ENCODE measurements at places on chromosomes 1 and 21.
A peak's percentile ranks its signal among the peaks of the same experiment; 100 is the strongest.

DNA sequence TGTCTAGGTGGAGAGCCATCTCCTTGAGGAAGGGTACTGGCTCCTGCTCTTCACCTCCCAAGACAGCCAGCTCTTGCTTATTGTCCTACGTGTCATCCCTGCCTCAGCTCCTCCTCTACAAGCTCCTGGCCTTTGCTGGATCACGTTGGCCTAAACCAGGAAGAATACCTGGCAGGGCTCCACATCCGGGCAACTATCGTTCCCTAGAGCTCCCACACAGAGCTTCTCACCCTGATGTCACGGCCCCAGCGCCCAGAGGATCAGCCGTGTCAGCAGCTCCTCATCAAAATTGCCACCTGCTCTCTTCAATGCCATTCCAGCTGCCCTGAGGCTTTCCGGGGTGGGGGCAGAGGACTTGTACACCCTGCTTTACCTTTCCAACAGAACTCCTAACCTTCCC is 1.9 kb upstream of the TPM3 start:
- DNase-seq: peak; percentile 45

DNA sequence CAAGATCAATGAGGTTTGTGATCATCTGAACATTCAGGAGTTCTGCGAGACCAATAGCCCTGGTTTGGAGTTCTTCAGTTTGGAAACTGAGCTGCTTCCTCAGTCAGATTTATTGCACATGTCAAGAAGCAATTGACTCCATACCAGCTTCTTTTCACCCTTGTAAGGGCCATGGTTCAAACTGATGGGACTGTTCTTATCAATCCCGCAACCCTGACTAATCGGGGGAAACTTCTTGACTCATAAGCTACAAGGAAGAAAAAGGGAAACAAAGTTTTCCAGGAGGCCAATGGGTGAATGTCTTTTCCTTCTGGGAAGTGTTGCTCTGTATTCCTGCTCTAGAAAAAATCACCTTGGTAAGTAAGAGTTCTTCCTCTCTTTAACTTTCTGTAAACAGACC is 187.9 kb downstream of the MIS18A start:
- DNase-seq: no peak

GRCh38 chr1:244154872-244155531 is 103.9 kb downstream of the ZBTB18 start:
- no peak for DNase-seq

DNA sequence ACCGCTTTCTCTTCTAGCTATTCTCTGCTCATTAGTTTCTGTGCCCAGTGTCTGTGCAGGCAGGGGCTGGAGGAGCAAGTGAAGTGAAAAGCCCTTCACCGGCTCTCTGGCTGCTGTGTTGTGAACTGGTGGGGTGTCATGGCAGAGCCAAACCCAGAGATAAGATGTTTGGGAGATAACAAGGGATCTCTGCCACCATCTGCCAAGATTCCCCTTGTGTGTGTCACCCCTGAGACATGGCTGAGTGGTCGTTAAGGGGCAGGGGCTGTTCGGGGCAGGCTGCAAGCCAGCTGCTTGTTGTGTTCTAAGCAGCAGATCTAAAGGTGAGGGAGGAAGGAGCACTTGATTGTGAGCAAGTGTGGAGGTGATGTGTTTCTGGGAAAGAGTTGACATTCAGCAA is 24.5 kb downstream of the CNIH3 start:
- DNase-seq: no peak

GRCh38 chr1:91613595-91613994 is 112.9 kb downstream of the CDC7 start:
- DNase-seq: no peak

GRCh38 chr1:23868557-23869016 is 497 bp upstream of the FUCA1 start:
- no peak for DNase-seq

DNA sequence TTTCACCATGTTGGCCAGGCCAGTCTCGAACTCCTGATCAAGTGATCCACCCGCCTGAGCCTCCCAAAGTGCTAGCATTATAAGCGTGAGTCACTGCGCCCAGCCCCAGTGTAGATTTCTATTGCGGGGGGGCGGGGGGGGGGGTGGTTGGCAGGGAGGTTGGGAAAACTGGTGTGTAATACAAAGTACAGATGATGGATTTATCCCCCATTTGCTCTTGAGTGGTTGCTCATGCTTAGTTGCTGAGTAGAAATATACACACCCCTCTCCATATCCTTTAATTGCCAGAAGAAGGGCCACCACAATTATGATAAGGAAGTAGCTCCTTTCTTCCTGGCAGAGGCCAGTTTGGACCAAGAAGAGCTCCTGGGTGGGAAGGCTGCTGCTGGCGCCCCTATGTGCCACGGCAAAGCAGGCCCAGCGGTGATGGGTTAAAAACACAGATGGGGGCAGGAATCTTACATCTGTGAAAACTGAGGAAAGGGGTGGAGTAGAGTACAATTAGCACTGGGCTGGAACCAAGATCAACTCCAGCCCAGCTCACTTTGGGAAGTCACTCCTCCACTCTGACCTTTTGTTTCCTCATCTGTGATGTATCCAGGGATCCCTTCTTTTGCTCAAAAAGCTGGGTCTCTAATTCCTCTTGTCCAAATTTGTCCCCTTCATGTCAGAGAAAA is 55.2 kb downstream of the MRPL37 start:
- DNase-seq: no peak

DNA sequence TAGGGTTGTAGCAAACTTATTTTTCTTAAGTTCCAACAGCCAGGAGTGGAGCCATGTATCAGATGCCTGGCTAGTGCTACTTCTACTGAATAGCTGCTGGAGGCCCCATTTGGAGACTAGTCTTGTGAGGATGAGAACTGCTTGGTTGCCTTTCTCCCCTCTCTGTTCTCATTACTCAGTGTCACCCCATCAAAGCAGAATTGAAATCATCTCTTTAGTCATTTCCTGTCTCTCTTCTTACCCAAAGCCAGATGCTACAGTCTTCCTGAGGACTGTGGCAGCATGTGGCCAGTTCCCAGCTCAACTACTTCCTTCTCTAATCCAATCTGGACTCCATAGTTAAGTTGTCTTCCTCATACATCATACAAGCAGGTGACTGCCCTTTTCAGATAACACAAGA is 197.5 kb downstream of the BRINP2 start:
- no peak for DNase-seq

DNA sequence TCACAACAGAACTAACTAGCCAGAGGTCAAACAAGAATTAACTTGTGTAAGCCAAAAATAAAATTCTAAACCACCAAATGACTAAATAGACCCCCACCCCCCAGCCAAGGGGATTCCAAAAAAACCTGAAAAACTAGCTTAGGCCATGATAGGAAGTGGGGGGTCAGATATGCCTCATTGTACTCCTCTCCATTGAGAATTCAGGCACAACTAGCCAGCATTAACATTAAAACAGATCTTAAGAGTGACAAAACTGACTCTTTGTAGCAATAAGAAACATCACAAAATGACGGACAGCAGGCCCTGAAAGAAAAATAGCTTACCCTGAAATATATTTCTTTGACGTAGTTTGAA is 103.0 kb upstream of the ETV3 start:
- DNase-seq: no peak

DNA sequence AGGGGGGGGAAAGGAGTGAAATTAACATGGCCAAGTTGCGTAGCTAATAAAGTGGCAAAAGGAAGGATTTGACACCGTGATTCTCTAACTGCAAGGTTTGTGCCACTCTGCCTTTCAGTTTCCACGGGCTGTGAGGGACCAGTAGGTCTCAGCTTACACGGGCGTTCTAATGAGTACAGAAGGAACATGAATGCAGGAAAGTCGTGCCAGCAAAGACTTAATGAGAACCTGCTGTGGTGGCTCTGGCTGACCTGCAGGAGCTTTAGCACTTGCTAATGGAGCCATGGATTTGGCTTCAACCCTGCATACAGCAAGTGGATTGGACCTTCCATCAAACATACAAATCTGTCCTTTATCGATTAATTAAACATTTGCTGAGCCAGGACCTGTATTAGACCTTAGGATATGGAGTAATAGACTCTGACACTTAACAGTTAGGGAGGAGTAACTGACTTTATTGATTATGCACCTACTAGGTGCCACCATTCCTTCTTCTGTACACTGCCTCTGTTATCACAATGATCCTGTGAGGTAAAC is 15.1 kb upstream of the PITHD1 start:
- no peak for DNase-seq

DNA sequence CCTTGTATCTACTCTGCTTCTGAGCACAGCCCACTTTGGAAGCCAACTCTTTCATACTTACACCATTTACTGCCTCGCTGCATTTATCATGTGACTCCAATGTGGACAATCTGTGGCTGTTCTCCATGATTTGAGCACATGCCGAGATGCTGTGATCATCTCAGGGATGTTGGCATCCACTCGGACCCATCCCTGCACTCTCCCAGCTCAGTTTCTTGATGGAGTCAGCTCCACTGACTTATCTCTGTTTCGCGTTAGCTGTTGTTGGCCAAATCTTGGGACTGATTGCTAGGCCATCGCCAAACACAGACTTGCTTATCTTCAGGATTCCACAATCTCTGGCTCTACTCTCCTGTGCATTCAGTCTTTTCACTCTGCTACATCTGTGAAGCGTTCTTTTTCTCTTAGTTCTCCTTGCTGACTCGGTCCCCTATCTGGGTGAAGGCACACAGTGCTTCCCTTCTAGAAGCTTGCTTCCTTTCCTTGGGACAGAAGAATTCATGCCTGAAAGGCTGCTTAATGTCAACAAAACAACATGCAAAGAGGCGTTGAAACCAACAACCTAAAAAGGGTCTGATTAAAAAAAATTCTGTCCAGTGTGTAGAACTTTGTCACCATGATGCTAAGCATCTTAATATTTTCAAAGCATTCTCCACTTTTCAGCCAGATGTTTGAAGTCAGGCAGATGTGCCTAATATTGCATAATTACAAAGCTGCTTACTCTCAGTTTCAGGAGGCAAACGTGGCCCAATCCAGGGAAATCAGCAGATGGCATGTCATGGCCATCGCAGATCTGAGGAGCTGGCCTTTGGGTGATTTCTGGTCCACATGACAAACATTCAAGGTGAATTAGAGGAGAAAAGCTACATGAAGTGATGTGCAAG is 120.7 kb downstream of the NGF start:
- peak; percentile 74 for DNase-seq

DNA sequence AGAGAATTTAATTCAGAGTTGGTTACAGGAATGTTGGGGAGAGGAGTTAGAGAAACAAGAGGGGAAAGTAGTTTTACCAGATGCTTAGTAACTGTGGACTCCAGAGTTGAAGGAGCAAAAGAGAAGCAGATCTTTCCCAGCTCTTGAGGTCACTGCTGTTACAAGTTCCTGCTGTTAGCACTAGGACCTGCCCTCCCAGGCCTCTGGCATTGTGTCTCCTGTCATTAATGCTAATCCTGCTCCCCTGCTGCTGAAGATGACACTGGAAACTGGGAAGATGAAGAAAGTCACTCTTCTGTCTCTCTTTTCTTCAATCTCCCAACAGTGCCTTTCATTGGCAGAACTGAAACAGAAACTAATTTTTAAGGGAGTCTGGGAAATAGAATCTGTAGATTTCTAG is 845.6 kb downstream of the ADGRL2 start:
- DNase-seq: no peak

DNA sequence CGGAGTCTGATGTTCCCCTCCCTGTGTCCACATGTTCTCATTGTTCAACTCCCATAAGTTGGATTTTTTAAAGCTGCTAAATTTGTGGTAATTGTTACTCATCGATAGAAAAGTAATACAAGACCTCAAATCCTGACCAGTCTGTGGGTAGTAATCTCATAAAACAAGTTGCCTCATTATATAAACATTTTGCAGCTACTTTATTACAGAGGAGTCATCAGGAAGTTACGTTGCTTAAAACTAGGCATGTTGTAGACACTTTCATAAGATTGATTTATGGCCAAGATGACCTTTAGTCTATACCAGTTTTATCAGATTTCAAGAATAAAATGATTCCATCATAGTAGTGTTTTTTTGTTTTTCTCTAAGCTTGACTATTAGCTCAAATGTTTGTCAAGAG is 208.8 kb downstream of the GIPC2 start:
- no peak for DNase-seq

DNA sequence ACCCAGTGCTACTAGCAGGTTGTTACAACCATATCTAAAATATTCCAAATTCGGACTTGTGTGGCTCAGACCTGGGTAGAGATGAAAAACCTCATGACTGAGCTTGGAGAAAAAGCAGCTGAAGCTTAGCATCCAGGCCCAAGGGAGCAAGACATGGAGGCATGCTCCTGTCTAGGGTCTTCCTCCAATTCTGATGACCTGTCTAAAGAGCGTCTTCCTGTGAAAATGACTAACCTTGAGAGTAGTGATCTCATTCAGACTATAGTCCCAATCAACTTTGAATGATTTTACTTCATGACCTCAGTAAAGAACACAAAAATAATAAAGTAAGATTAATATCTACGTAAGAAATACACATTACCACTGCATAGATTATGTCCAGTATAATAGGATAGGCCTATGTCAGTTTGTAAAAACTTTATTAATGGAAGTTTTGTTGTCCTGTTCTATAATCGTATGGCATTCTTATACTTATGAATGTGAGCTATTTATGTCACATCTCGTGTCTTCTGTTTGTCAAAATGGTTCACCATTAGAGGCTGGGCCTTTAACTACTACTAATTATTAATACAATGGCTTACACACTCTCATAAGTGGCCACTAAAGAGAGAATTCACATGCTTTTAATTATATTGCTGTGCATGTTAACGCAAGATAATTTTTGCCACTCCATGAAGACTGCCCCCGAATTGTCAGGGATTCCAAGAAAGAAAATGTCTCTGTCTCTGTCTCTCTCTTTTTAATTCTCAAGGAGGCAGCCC is 201.3 kb downstream of the NCAM2 start:
- no peak for DNase-seq

GRCh38 chr1:10755970-10756521 is 40.4 kb downstream of the CASZ1 start:
- DNase-seq: peak; percentile 42

DNA sequence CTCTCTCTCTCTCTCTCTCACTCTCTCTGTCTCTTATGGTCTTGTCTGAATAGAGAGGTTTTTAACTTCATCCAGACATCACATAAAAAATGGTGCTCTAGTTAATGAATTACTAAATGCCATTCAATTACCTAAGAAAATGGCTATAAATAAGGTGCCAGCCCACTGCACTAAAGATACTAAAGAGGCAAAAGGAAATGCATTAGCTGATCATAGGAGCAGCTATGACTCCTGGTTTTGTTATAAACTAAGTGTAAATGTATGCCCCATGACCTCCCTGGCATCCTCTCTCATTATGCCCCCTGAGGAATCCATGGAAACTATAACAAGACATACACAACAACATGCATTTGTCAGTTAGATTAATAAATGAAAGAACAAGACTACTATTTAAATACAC is 57.5 kb upstream of the PDC start:
- DNase-seq: no peak

- no peak for DNase-seq
Measured at GRCh38 chr1:8378981-8379470, 61.1 kb downstream of the SLC45A1 start.

GRCh38 chr1:203307641-203308126 is 2.4 kb downstream of the BTG2 start:
- DNase-seq: peak; percentile 60

Measured in tibial artery (tissue), 4 donors.